ENCODE measurements at places on chromosomes 16 and 17.
A peak's percentile ranks its signal among the peaks of the same experiment; 100 is the strongest.

DNA sequence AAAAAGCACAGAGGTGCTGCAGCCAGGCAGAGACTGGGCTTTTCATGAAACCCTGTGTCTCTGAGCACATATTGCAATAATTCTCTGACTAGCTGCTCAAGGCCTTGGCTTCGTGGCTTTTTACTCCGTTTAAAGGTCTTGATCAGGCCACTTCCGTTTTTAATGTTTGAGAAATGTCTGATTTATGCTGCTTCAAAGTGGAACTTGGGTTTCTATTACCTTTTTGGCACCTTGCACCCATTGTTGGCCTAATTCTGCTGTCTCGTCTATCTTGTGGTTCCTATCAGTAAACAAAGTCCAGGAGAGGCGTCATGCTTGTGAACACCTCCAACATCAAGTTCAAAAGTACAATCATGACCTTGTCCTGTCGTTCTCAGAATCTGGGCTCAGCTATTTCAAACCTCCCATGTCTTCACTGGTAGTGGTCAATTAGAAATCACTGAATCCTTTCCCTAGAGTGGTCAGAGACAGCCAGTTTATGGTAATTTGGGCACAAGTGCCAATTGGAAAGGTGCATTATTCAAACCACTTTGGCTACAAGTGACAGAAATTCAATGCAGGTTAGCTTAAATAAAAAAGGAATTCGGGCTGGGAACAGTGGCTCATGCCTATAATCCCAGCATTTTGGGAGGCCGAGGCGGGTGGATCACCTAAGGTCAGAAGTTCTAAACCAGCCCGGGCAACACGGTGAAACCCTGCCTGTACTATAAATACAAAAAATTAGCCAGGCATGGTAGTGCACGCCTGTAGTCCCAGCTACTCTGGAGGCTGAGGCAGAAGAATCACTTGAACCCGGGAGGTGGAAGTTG lies 33.3 kb upstream of the METTL9 start:
- DNase-seq, result no peak

DNA sequence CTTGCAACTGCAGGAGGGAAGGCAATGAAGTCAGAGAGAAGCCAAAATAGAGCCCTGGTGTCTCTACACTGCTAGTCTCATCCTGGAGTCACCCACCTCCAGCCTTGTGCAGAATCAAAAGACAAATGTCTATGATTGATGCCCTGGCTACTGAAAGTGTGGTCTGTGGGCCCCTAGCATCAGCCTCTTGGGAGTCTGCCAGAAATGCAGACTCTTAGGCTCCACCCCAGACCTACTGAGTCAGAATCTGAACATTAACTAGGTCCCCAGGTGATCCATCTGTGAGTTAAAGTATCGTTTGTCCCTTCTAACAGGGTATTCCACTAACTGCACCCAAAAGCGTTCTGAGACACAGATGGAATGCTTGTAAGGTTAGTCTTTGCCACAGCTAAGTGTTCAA lies 21.2 kb downstream of the EARS2 start:
- DNase-seq, result no peak

DNA sequence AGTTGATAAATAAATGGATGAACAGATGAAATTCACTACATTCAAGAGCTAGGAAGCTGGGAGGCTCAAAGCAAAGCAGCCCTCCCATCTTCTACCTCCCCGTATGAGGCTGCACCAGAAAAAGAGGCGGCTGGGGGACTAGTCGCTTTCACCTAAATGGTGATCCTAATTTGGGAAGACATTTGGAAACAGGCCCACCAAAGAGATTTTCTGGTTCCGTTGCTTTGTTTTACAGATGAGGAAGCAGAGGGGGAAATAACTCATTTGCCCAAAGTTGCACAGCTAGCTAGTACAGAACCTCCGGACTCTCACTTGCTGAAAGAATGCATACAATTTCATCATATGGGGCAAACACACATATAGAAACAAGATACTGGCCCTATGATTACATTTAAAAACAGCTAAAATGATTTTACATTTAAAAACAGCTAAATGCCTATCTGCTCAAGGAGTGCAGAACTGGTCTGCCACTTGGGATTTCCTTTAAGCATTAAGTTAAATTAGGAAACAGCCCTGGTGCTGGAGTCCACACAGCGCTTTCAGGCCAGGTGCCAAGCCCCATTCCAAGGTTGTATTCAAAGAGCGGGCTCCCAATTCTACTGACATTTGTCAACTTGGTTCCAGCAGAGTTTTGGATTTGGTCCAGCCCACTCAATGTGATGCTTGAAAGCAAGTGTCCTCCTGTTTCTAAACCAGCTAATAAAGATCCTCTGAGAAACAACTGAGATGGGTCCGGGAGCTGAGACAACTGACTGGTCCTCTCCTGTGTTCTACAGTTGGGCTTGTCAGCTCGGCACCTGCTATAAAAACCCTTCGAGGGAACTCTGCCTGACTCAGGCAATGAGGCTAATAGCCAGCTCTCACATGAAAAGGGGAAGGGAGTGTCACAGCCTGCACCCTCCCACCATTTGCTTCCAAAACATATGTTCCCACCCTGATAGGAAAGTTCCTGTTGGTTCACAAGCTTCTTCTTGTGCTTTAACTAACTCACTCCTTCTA lies 11.7 kb downstream of the ERN1 start:
- DNase-seq, result no peak

- DNase-seq, result no peak
These were observed 27.2 kb upstream of the TMEM220 start for GRCh38 chr17:10757067-10757466.

DNA sequence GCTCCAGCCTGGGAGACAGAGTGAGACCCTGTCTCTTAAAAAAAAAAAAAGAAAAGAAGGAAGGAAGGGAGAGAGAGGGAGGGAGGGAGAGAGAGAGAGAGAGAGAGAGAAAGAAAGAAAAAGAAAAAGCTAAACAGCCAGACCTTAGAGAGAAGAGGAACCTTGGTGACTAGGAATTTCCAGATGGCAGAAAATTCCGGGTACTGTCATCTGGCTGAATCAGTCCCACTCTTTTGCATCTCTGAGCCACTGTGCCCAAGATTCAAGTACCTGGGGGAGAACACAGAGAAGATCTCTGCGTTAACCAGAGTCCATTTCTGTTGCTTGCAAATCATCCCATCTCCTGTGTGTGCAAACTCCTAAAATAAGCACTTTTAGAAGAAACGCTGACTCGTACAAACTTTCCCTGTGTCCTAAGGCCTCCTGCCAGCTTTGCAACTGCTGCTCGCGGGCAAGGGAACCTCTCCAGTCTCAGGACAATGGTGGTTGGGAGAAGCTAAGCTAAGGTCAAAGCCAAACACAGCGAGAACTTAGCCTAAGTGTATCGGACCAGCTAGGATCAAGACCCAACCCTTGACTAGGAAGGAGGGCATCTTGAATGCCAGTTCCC lies 18.0 kb downstream of the BMERB1 start:
- DNase-seq, result no peak

DNA sequence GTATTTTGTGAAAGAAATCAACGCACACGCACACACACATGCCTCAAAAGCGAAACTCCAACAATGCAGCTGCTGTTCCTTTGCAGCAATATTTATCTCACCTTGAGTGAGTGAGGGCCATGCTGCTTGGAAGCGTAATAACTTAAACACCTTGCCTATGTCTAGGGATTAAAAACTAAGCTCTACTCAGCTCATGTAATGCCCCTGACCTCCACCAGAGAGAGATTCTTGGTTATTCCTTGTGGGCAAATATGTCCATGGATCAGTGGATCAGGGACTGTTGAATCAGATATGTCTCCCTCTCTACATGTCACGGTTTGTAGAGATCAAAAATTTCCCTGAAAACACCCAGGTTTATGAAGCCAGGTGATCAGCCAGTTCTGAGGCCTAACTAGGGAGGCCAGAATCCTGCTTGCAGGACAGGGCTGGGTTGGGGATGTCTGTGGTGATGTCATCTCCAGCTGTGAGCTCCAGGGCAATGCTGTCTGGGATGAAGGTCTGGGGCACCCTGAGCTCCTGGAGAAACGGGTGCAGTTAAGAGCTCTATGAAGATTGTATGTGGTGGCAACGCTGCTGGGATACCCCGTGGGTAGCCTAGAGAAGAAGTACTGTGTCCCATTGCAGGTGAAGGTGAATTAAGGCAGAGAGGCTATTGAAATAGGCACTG lies 149.4 kb downstream of the KCNJ12 start:
- no peak for DNase-seq

DNA sequence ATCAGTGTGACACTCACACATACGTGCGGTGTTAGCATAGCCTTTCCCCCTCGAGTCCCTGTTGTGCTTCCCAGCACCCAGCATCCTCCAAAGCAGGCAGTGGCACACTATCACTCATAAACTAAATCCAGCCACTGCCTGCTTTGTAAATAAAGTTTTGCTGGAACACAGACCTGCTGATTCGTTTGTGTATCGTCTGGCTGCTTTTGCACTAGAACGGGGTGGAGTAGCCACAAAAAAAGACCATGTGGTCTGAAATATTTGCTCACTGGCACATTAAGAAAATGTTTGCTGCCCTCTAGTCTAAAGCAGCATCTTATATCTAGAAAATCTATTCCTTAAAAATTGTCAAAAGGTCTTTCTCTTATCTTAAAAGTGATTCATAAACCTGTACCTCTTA lies 341.2 kb upstream of the ZFHX3 start:
- DNase-seq, result no peak

- no peak for DNase-seq
These were observed 286.7 kb downstream of the SEC14L1 start for GRCh38 chr17:77427391-77427991.

DNA sequence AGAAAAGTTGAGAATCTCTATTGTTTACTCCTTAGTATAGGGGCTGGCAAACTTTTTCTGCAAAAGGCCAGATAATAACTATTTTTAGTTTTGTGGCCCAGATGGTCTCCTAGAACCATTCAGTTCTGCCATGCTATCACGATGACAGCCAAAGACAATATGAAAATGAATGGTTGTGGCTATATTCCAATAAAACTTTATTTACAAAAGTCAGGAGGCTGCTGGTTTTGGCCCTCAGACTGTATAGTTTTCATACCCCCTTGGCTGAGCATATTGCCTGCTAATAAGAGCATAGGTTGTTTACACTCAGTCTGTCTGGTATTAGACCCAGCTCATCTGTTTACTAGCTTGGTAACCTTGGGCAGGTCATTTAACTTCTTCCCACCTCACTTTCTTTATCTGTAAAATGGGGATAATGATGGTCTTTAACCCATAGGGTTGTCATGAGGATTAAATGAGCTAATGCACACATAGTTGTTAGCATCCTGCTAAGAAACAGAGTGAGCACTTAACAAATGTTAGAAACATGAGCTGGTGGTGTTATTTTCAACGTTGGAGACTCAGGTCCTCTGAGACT lies 156.3 kb downstream of the MSI2 start:
- no peak for DNase-seq

DNA sequence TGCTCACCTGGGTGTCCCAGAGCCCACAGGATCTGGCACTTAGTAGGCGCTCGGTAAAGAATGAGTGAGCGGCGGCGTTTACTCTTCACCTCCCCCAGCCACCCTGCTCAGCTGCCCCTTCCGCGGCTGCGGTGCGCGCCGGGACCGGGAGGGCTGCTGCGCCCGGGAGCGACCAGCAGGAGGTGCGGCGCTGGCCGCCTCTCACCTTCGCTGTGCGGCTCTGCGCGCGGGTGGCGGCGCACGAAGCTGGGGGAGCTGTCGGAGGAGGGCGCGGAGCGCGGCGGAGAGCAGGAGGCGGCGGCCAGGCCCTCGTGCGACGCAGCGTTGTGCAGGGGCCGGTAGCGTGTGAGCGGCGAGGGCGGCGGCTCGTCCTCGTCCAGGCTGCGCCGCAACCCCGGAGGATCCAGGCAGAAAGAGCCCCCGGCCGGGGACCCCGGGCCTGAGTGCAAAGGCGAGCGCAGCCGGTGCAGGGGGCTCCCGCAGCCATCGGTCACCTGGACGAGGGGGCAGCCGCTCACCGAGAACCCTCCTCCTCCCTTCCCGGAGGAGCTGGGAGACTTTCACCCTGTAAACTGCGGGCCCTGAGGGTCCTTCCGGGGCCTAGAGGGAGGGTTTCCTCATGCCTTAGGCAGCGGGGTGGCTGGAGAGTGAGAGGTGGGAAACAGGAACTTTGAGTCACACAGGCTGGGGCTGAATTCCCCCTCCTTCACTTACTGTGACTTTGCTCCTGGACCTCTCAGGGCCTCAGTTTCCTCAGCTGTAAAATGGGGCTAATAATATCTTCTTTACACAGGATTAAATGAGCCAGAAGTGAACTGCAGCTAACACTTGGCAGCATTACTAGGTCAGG lies 12.5 kb downstream of the SAMD14 start:
- DNase-seq, result peak; percentile 61

DNA sequence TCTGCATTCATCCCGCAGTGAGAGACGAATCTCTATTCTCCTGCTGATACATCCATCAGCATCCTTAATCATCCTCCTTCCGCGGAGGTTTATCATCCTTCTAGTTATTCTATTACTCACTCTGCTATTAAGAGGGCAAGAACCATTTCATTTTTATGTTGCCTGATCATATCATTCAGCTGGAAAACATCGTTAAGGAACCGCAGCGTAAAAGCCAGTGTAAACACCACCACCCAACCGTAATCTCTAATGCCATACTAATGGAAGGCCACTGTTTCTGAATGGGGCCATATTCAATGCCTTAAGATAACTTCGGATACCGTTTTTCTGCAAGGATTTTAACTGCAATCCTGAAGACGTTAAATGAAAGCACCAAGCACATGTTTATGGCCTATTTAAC lies 36.7 kb upstream of the ERCC4 start:
- no peak for DNase-seq

All from activated CD4-positive, alpha-beta T cell treated with anti-CD3 and anti-CD28 coated beads, Interleukin-2, amount 50 U/mL, for 48 hours (primary cell).